Stimulated activated CD8-positive, alpha-beta memory T cell treated with anti-CD3 and anti-CD28 coated beads, Interleukin-15, amount 100 ng/mL, for 24 hours (primary cell): ENCODE measurements at places on chromosomes 11 and 22.

DNA sequence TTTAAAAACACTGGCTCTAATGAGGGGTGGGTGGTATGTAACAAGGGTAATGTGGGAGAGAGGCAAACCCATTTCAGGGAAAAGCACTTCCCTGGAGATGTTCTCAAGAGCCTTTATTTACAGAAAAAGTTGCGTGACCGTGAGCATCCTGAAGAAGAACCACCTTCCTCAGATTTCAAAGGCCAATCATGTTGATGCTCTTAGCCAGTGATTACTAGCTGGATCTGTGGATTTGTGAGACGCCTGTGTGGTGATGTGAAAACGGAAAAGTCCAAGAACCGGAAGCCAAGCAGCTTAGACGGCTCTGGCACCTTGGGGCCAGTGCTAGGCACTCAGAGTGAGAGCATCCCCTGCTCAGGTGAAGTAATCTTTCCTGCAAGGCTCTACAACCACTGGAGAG, 12.6 kb upstream of the UBASH3B start:
- no peak for DNase-seq

GRCh38 chr11:90847268-90847886, 624.5 kb upstream of the CHORDC1 start:
- no peak for DNase-seq

- no peak for DNase-seq
Observed at GRCh38 chr11:75456596-75457183, 23.7 kb upstream of the KLHL35 start.

DNA sequence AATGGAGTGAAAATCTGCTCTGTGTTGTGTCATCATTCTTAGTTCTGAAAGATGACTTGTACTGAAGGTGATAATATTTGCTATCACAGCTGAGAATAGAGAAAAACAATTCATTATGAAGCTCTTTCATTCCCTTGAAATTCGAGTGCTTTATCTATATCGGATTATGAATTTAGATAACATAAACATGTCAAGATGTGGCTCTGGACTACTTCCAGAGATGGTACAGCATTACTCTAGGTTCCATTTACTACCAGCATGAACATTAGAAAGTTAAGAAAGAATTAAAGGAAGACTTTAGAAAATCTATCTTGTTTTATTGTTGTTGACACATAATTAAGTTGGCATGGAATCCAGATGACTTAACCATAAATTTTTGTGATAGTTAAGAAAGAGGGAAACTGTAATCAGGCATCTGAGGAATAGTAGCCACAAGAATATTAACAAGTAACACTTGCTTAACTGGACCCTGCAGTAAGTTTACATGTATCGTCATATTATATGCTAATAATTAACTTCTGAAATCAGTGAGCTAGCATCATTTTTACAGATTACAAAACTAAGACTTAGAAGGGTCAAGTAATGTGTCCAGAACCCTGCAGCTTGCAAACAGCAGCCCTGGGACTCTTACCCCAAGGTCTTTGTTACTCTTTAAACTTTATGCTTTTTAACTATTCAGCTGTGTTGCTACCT, 182.6 kb downstream of the DDX10 start:
- DNase-seq = no peak

DNA sequence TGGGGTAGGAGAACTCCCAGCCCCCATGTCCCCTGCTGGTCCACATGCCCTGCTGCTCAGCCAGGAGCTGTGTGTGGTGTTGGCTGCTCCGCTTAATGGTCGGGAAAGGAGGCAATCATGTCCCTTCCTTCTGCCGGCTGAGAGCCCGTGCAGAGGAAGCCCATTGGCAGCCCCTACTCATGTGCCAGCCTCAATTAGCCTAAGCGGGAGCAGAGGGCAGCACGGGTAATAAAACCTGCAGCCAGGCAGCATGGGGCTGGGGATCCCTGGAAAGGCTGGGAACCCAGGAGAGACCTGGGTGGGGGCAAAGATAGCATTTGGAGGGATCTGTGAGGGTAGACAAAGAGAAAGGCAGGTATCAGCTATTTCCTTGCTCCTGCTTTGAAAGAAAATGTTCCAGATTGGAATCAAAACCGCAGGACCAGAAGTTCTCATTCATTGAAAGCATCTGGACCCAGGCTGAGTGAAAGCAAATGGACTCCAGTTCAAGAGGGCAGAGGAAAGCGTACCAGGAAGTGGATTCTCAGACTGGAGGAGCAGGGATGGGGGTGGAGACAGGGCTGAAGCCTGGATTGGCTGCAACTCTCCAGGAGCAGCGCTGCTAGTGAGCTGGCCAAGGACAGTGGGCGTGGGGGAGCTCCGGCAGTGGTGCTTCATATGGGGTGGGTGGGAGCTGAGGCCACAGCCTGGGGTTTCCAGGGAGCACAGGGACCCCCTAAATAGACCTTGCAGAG, 103.4 kb upstream of the NECTIN1 start:
- DNase-seq = no peak

DNA sequence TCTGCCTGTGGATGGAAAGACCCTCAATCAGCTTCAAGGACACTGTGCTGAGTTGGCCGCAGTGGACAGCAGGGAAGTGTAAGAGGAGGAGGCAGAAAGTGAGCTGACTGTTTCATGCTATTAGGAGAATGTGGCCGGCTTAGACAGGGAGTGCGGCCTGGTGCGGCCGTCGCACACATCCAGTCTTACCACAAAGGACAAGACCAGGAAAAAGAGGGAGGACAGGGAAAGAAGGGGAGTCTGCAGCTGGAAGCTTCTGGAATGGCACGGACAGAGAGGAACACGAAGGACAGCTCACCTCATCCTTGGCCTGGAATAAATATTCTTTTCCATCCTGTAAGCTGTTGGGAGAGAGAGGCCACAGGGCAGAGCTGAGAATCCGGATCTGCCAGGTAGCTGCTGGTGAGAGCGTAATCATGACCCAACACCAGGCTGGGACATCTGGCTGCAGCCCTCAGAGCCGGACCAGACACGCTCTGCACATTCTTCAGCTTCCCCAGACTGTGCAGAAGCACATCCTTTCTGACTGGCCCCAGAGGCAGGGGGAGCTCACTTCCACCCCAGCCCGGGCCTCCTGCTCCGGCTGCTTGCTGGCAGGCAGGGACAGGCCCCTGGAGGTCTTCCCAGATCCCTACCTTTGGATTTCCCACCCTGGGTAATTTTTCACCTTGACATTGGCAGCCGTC, 8.6 kb upstream of the RBM4B start:
- no peak for DNase-seq

DNA sequence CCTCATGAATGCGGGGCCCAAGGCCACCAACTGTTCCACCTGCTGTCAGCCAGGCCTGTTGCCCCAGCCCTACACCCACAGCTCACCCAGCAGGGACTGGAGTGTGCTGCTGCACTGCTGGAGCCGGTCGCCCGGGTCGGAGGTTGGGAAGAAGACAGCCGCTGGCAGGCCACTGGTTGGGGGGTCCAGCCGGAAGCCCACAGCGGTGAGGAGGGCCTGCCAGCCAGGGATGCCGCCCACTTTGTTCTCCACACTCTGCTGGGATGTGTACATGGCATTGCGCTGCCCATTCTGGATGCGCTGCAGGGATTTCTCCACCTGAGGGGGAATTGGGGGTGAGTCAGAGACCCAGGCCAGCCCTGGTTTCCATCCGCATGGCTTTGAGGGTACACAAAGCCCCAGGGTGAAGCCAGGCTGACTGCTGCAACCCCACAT, 74.2 kb upstream of the PITPNB start:
- no peak for DNase-seq

DNA sequence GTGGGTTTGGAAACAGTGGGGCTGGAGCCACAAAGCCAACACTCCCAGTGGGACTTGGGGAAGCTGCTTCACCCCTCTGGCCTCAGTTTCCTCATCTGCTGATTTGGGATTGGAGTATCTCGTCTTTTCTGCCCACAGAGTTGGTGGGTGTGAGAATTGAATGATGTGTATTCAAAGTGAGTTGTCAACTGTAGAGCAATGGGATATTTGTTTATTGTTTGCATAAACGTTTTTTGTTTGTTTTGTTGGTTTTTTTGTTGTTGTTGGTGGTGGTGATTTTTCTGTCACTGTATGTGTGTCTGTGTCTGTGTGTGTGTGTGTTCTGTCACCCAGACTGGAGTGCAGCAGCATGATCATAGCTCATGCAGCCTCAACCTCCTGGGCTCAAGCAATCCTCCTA, 542.0 kb downstream of the MIAT start:
- no peak for DNase-seq
